ENCODE measurements at places on chromosomes 4 and X.

DNA sequence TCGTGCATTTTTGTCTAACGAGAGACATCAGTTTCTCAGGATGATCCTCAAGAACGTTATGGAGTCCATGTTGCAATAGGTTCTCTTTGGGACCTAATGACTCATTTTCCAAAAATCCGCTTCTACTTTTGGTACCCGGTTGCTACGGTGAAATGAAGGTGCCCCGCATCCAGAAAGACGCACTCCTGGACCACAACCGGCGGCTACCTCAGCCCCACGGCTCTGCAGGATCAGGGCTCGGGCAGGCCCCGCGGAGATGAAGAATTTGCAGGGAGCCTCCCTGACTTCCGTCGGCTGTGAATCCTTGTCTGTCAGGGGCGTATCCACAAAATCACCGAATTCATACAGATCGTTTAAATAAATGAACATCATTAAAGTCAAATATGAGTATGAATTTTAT, 15.6 kb downstream of the GTPBP6 start:
- DNase-seq: no peak

DNA sequence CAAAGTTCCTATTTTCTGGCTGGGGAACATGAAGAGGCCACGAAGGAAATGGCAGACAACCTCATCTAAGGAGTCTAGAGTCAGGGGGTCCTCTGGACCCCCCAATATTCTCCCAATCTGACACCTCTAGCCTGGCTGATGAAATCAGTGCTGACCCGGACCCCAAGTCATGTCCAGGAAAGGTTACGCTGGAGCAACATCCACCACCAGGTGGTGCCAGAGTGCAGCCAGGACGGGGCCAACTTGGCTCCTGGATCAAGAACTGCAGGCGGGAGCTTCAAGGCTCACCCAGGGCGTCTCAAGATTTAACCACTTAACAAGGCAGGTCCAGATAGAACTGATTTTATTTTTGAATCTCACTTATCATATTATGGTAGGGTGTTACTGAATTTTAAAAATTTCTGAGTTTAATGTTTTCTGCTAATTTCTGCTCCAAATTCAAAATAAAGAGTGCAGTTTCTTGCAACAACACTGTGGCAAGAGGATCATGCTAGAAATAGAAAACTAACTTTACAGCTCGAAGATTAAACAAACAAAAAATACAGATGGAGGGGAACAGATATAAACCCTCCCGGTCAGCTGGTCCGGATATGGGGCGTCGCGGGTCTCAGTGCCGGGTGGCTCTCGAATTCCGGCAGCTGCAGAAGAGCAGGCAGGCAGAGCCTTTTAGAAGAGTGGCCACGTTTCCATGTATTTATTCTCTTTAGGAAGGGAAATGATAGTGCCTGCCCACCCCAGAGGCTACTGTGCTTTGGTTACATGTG, 135.5 kb downstream of the AFAP1 start:
- DNase-seq: peak; percentile 37

DNA sequence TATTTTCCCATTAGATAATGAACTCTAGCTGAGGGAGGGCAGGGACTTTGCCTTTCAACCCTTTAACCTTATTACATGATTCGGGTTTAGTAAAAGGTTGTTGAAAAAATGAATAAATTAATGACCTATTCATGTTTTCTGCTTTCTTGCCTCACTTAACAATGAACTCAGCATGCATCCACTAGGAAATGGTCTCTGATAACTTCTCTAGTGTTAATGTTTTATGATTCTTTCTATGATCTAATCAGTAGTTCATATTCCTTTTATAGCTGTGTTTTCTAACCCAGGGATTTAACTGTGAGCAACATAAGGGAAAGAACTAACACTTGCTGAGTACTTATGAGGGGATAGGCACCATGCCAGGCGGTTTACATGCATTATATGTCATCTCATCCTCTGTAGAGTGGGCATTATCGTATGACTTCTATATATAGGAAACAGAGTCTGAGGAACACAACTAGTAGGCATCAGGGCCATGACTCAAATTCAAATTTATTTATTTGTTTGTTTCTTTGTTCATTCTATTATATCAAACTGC, 236.7 kb upstream of the MAB21L2 start:
- DNase-seq: no peak

GRCh38 chr4:56326363-56326762, 60.9 kb downstream of the AASDH start:
- DNase-seq: no peak

DNA sequence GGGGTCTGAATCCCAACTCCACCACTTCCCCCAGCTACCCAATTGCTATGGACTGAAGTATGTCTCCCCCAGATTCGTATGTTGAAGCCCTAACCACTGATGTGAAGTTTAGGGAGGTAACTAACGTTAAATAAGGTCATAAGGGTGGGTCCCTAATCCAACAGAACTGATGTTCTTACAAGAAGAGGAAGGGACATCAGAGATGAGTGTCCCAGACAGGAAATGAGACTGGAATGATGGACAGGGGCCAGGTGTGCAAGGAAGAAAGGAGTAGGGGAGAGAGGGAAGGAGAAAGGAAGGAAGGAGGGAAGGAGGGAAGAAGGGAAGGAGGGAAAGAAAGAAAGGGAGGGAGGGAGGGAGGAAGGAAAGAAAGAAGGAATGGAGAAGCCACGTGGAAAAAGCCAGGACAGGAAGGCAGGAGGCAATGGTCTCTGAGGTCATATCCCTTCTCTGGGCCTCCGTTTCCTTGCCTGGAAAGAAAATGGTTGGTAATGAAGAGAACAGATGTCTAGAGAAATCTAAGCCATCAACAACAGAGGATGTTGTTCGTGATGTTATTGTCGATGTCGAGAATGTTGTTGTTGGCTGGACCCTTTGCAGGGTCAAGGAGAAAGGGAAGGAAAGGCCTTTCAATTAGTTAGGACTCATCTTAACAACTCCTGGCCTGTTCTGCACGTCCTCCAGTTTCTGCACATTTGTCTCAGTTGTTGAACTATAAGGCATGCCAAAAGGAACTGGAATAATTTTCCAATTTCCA, 59.0 kb upstream of the FGFBP2 start:
- no peak for DNase-seq

- DNase-seq: no peak
Measured at GRCh38 chrX:156003486-156004185, 6.1 kb downstream of the IL9R start.

Data from NCI-H2029 (cell line).